ENCODE measurements at places on chromosomes 11 and 22.

GRCh38 chr11:68819362-68819761 lies 22.4 kb downstream of the CPT1A start:
- DNase-seq = no peak

DNA sequence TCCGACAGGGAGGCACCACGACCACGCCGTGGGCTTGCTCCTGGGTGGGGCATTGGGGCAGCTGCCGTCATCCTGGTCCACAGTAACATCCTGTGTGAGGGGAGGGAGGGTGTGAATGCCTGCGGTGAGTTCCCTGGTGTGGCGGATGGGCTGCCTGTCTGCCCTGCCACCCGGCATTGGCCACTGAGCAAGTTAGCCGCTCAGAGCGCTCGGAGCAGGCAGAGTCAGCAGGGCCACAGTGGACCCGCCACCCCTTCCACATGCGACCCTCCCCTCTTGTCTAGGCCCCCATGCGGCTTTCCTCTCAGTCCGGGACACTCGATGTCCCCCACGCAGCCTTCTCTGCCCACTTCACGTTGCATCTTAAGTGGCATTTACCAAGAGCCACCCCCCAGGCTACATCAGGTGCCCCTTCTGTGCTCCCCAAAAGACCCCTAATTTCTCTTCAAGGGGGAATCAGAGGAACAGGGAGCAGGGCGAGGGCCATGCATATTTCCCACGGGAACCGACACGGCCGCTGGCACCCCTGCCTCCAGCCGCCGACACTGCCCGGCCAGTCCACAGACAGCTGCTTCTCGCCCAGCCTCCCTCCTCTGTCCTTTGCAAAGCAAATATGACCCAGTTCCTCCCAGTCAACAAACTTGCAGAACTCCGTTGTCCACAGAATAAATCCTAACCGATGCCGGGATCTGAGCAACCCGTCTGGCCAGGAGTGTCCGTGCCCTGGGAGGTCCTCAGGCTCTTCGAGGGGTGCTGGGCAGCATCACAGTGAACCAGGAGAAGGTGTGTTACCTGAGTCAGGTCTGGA lies 1482.1 kb downstream of the TBC1D22A start:
- DNase-seq = no peak

DNA sequence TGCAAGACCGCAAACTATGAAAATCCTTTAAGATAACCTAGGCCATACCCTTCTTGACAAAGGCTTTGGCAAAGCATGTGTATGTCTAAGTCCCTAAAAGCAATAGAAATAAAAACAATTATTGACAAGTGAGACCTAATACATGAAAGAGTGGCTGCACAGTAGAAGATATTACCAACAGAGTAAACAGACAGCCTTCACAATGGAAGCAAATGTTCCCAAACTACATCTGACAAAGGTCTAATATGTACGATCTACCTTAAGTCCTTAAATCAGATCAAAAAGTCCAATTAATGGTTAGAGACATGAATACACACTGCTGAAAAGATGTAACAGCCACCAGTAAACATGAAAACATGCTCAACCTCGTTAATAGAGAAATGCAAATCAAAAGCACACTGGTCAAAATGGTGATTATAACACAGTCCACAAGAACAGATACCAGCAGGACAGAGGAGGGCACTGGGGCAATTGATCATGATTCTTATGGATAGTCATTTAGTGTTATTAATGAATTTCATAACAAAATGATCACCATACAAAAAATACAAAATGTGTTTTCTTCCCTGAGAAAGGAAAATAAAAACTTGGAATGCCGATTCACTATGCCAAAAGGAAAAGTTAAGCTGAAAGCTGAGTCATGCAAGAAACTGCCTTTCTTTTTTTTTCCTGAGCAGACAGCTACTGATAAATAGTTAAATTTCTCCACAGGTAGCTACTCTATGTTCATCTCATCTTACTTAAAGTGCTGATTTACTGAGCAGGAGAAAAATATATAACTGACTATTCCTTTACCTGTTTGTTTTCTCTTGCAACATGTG lies 102.6 kb upstream of the VPREB1 start:
- DNase-seq = no peak

DNA sequence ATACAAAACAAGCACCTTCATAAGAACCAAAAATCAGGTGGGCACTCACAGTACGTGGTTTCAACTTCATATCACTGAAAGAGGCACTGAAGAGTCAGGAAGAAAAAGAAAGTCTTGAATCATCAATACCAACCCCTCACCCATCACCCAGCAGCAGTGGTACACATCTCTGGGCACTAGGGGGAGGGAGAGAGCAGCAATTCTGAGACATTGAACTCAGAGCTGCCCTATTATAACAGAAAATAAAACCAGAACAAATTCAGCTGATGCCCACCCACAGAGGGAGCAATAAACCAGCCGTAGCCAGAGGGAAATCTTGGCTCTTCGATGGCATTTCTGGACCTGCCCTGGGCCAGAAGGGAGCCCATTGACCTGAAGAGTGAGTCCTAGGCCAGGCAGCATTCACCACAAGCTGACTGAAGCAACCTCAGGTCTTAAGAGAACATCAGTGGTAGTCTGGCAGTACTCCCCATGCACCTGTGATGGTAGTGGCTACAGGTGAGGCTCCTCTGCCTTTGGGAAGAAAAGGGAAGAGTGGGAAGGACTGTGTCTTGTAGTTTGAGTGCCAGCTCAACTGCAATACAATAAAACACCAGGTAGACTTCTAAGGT lies 42.2 kb upstream of the FAM181B start:
- peak; percentile 19 for DNase-seq

DNA sequence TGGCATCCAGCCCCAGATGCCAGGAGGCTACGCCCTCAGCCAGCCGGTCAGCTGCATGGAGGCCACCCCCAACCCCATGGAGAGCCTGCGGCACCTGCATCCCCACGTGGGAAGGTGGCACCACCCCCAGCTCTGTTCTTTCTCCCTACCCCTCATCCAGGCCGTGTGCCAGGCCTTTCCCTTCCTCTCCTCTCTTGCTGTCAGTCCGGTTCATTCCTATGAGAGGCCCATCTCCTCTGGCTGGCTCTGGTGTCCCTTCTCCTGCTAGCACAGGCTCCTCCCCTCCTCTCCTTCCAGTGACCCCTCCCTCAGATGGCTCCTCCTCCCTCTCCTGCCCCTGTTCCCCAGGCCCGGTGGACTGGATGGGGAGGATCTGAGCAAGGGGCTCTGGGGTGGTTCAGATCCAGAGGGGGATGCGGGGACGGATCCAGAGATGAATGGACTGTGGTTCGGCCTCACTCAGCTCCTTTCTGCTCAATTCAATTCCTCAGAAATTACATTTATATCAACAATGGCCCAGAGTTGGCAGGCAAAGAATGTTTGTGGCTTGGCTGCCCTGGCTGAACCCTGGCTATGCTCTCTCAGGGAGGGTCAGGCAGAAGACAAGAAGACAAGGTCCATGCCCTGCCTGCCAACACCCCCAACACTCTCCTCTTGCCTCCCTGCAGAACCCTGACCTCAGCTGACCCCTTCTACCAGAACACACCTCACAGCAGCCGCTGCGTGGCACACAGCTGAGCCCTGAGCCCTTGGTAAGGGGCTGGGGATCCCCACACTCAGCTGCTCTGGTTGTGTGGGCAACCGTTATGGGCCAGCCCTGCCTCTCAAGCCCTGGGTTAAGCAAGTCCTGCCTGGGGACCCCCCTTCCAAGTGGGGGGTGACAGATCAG lies 18.5 kb upstream of the LRRC10B start:
- no peak for DNase-seq

GRCh38 chr11:64670975-64671374 lies 52.0 kb downstream of the NRXN2 start:
- no peak for DNase-seq

- no peak for DNase-seq
Measured at GRCh38 chr11:126082251-126083109, 19.8 kb upstream of the CDON start.

- DNase-seq = no peak
Measured at GRCh38 chr11:67252831-67253239, 13.4 kb upstream of the GRK2 start.

DNA sequence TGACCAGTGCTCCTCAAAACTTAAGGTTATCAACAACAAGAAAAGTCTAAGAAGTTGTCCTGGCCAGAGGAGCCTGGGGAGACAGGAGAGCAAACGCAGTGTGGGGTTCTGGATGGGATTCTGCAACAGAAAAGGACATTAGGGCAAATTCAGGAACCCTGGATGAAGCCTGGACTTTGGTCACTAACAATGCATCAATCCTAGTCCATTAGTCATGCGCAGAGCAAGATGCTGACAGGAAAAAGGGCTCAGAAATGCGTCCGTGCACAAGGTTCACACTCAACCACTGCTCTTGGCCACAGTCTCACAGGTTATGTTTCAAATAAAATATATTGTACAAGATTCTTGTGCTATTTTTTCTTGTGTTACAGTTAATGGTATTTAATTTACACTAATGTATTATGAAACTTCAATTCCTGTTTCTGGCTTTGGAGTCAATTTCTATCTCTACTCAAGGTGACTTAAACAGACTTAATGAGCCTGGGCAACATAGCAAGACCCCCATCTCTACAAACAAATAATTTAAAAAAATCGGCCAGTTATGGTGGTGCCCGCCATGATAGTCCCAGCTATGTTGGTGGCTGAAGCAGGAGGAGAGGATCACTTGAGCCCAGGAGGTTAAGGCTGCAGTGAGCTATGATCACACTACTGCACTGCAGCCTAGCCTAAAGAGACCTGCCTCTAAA lies 13.6 kb downstream of the GNB1L start:
- no peak for DNase-seq

- no peak for DNase-seq
Measured at GRCh38 chr11:57254631-57255030, 17.6 kb upstream of the APLNR start.

DNA sequence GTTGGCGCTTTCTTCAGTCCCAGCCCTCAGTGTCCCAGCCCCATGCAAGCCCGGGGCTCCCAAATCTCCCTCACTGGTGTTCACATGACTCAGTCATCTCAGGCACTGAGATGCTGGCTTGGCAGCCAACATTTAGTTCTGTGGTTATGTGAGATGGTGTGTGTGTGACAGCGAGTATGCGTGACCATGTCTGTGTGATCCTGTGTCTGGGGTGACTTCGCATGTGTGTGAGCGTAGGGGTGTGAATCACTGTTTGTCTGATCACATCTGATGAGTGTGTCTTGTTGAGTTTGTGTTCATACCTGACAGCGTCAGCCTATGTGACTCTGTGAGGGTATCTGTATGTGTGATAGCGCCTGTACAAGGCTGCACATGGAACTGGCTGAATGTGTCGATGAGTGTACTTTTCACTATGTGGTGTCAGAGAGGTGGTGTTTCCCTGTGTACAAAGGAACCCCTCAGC lies 16.2 kb downstream of the CREB3L1 start:
- no peak for DNase-seq

GRCh38 chr22:39598017-39598965 lies 27.7 kb downstream of the CACNA1I start:
- peak; percentile 72 for DNase-seq

DNA sequence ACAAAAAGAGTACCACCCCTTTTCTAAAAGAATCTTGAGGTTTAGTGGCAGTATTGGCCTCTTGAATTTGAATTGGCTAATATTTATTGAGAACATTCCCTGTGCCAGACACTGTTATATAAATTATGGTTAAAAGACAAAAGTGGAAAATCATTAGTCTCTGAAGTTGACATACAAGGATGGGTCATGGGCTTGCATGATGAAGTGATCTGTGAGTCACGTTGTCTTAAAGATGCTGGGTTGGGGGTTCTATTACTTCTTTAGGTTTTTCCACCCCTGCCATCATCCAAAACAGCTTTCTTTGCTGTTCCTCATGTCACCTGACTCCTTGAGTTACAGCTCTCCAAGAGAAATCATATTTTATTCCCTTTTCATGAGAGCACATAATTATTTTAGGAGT lies 85.0 kb downstream of the CD44 start:
- no peak for DNase-seq

- DNase-seq = no peak
Measured at GRCh38 chr11:115984228-115984627, 480.0 kb upstream of the CADM1 start.

GRCh38 chr22:36302439-36303114 lies 49.6 kb downstream of the APOL1 start:
- no peak for DNase-seq

Data from activated naive CD8-positive, alpha-beta T cell treated with anti-CD3 and anti-CD28 coated beads for 36 hours (primary cell).